ENCODE measurements at places on chromosomes 11 and 22.

GRCh38 chr11:117366875-117367274 is 39.2 kb downstream of the CEP164 start:
- H3K27ac ChIP-seq = no peak overlapping the region
- H3K27me3 ChIP-seq = no peaks in the 10 kb centered on the region
- no peak for DNase-seq
- peaks cover 39% of the 10 kb centered on the region for H3K36me3 ChIP-seq
- H3K4me3 ChIP-seq = no peak overlapping the region
- H3K4me1 ChIP-seq = no peaks in the 10 kb centered on the region

DNA sequence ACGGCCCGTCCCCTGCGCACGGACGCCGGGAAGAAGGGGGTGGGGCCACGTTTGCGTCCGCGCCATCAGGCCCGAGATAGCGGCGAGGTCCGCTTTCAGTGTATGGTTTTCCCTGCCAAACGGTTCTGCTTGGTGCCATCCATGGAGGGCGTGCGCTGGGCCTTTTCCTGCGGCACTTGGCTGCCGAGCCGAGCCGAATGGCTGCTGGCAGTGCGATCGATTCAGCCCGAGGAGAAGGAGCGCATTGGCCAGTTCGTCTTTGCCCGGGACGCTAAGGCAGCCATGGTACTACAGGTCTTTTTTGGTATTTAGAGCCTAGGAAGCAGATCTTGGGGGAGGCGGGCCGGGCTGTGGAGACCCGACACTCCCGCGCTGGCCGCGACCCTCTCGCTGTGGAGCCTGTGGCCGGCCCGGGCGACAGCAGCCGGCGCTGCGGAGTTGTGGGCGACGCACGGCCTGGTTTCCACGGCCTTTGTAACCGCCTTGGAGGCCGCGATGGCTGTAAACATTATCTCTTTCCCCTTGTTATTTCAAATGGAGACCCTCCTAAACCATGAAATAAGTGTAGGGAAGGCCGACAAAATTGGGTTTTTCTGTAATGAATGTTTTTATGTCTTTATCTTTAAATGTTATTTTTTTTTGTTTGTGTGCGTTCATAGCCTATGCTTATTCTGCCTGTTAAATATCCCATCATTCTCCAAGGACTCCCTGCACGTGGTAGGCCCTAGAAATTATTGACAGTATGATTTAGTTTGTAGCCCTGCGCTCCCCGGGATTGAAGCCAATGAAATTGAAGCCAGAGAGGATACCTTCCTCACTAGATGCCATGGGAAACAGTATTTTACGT is at the start of gene AASDHPPT:
Gene AASDHPPT, plus strand, starts transcription at position 54 of the 847 bp plus-strand sequence. Its CDS starts 49 bp downstream, at position 103.
- no peaks in the 10 kb centered on the region for H3K27me3 ChIP-seq
- H3K4me1 ChIP-seq = peaks cover 7% of the 10 kb centered on the region
- peak within 1 kb of the TSS; percentile 94 for H3K27ac ChIP-seq
- peaks cover 3% of the 10 kb centered on the region for H3K36me3 ChIP-seq
- H3K4me3 ChIP-seq = peak within 1 kb of the TSS; percentile 87
- no peak for DNase-seq

GRCh38 chr22:19784384-19785175 is 24.0 kb downstream of the TBX1 start:
- peaks cover 3% of the 10 kb centered on the region for H3K36me3 ChIP-seq
- H3K27me3 ChIP-seq = no peaks in the 10 kb centered on the region
- DNase-seq = no peak
- no peaks in the 10 kb centered on the region for H3K4me1 ChIP-seq
- no peak overlapping the region for H3K27ac ChIP-seq
- no peak overlapping the region for H3K4me3 ChIP-seq

- no peaks in the 10 kb centered on the region for H3K36me3 ChIP-seq
- H3K4me1 ChIP-seq = no peaks in the 10 kb centered on the region
These were observed 21.9 kb downstream of the SCUBE1 start for GRCh38 chr22:43320943-43321900.

DNA sequence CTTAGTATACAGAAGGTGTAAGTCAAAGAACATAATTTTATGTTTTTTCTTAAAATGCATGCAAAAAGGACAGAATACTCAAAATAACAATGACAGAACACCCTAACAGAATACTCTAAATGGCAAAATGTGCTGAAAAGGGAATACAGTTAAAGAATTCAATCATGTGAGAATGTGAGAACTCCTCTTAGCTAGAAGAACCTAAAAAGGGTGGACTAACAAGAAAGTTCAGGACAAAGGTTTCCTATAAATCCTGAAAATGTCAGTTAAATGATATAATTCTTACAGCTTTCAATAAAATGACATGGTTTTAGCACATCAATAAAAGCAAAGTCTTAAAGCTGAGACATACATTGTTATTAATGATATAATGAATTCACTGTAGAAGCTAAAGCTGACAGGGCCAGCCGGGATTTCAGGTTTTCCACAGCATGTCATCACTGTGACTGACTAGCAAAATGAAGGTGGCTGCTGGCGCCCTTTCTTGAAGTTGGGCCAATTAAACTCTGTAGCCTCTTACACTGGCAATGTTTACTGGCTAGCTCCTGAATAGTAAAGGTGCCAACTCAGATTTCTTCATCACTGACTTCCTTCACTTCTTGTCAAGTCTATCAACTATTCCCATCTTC is 244.4 kb downstream of the TTC28 start:
- H3K27me3 ChIP-seq = no peaks in the 10 kb centered on the region
- no peak for DNase-seq
- no peak overlapping the region for H3K27ac ChIP-seq
- H3K4me3 ChIP-seq = no peak overlapping the region
- no peaks in the 10 kb centered on the region for H3K36me3 ChIP-seq

GRCh38 chr11:12694183-12694531 is 19.9 kb downstream of the TEAD1 start:
- H3K4me1 ChIP-seq = peaks cover 79% of the 10 kb centered on the region
- DNase-seq = no peak
- H3K27me3 ChIP-seq = no peaks in the 10 kb centered on the region
- peaks cover 1% of the 10 kb centered on the region for H3K36me3 ChIP-seq
- peak overlapping the region; percentile 98 for H3K27ac ChIP-seq
- H3K4me3 ChIP-seq = peak overlapping the region; percentile 65

DNA sequence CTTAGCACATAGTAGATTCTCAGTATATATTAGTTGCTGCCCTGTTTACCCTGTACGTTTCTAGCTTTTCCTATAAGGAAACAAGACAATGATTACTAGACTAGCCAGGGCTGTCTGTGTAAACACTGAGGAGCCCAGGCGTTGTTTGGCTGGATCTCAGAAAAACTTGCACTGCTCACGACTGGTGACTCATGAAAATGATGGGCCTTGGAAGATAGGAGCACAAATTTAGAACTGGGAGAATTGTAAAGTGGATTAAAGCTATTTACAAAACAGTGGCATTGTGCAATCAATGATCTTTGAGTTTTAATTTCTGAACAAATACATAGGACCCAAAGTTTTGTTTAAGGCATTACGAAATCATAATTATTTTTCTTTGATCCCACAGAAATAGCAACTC is 276.9 kb downstream of the FAM76B start:
- peak overlapping the region; percentile 83 for H3K27ac ChIP-seq
- H3K27me3 ChIP-seq = no peaks in the 10 kb centered on the region
